SW 1271 (cell line): ENCODE measurements at places on chromosomes 3 and 15.

GRCh38 chr3:47541583-47542108 is 28.1 kb upstream of the ELP6 start:
- DNase-seq, result no peak

- no peak for DNase-seq
Observed at GRCh38 chr3:25448750-25449692, 21.0 kb downstream of the RARB start.

- DNase-seq, result peak; percentile 92
Observed at GRCh38 chr3:177358091-177358976, 161.1 kb upstream of the TBL1XR1 start.

- no peak for DNase-seq
Observed at GRCh38 chr3:31166249-31166885, 271.9 kb upstream of the GADL1 start.

DNA sequence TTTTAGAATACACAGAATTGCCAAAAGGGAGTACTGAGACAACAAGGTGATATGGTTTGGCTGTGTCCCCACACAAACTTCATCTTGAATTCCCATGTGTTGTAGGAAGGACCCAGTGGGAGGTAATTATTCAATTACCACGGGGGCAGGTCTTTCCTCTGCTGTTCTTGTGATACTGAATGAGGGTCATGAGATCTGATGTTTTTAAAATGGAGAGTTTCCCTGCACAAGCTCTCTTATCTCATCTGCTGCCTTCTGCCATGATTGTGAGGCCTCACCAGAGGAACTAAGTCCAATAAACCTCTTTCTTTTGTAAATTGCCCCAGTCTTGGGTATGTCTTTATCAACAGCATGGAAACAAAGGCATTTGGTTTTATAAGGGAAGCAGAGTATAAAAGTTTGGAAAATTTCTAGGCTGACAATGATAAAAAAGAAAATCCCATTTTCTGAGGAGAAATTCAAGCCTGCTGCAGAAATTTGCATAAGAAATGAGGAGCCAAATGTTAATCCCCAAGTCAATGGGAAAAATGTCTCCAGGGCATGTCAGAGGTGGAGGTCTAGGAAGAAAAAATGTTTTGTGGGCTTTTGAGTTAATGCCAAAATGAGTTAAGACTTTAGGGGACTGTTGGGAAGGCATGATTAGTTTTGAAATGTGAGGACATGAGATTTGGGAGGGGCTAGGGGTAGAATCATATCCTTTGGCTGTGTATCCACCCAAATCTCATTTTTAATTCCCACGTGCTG is 130.5 kb upstream of the THRB start:
- no peak for DNase-seq

DNA sequence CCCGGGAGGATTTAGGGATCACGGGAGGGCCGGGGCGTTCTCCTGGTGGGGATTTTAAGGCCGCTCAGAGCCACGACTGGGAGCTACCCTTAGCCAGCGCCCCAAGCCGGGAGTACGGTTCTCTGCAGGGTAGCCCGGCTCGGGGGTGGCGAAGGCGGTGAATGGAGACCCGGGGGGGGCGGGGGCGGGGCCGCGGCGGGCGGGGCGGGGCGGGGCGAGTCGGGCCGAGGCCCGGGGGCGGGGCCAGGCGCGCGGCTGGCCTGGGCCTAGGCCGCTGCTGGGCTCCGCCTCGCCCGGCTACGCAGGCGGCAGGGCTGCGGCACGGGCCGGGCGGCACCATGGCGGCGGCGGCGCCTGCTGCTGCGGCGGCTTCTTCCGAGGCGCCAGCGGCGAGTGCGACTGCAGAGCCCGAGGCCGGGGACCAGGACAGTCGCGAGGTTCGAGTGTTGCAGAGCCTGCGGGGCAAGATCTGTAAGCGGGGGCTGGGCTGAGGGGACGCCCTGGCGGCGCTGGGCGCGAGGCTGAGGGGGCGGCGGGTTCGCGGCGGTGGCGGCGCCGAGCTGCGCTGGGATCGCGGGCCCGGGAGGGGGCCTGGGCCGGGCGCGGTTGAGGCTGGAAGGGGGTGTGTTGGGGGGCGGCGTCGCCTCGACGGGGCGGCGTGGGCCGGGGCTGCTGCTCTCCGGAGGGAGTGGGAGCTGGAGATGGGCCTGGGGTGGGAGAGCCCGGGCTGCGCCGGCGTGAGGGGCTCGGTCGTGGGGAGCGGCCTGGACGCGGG is at the start of gene RASA2:
Gene RASA2, plus strand, starts transcription at position 282 of the 775 bp plus-strand sequence. Its CDS starts 57 bp downstream, at position 339.
- DNase-seq, result peak; percentile 14

DNA sequence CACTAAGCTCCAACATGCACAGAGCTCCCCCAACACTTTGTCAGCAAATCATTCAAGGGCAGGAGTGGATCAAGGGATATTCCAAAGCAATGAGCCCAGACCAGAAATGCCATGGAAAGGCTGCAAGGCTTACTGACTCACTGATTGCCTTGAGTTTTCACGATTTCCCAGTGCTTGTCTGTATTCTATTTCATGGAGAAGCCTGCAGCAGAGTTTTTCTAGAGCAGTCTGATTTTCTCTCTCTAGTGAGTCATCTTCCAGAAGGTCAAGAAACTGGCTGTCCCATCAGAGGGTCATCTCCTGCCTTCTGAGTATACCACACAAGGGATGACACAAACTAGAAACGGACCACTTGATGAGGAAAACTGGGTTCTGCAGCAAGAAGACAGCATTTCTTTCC is 16.5 kb downstream of the LMCD1 start:
- no peak for DNase-seq

DNA sequence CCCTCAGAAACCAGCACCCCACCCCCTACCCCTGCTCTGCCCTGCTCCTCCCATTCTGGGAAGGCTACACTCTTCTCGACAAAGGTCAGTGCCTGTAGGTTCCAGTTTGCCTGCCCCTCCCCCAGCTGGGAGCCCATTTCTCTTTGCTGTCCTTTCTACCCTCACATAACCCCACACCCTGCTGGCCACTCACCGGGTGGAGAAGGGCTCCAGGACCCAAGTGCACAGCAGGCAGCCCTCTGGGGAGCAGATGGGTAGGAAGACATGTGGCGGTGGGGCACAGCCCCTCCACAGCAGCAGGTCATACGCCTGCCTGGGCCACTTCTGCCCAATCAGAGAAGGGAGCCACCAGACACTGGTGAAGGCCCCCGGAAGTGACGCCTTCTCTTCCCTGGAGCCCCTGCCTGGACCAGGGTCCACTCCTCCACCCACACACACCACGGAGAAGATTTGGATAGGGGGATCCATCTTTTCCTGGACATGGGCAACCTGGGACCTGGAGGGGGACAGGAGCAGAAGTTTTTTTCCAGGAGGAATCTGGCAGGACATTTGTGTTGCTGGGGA is at the start of gene THPO:
Gene THPO, minus strand, starts transcription at position 326 of the 564 bp plus-strand sequence. CDS start 1,948 bp downstream, outside the sequence.
- no peak for DNase-seq
